Left ventricle myocardium inferior (tissue), 1 donor: ENCODE measurements at places on chromosomes 7 and 10. TPM values are rescaled to one million over a fixed set of nuclear protein-coding genes. Genes with fewer than 3 reads are reported as not detected.

Gene PCGF5
- total RNA-seq = 61.0 TPM

Gene GOLGA7B
- 0.60 TPM for total RNA-seq

Gene CALHM3
- total RNA-seq = not detected

Gene ENTPD1
- total RNA-seq = 7.7 TPM

Gene ITGA8
- 1.7 TPM for total RNA-seq

Gene ATOH7
- not detected for total RNA-seq

Gene OR13A1
- not detected for total RNA-seq

Gene ANKRD61
- not detected for total RNA-seq

Gene TMEM130
- total RNA-seq = not detected

Gene NYAP1
- total RNA-seq = 0.38 TPM

Gene OR9A2
- not detected for total RNA-seq

Gene TMEM178B
- 35.9 TPM for total RNA-seq

Gene DNA2
- 2.1 TPM for total RNA-seq

Gene PDIA4
- 32.3 TPM for total RNA-seq

Gene TRIL
- 1.9 TPM for total RNA-seq

Gene CRTAC1
- total RNA-seq = 2.3 TPM

DNA sequence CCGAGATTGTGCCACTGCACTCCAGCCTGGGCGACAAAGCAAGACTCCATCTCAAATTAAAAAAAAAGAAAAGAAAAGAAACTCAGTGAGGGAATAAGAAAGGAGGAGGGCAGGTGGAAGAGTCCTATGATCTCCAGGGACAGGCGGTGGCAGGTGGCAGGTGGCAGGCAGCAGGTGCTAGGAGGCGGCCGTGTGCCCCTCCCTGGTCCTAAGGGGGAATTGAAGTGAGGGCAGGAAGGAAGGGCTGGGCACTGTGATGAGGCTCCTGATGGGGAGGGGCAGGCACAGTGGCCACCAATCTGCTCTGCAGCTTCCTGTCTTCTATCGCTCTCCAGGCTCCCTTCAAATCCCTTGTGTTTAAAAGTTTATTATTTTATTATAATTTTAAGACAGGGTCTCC is 41.2 kb upstream of the UBE3C start:
- DNase-seq = no peak

DNA sequence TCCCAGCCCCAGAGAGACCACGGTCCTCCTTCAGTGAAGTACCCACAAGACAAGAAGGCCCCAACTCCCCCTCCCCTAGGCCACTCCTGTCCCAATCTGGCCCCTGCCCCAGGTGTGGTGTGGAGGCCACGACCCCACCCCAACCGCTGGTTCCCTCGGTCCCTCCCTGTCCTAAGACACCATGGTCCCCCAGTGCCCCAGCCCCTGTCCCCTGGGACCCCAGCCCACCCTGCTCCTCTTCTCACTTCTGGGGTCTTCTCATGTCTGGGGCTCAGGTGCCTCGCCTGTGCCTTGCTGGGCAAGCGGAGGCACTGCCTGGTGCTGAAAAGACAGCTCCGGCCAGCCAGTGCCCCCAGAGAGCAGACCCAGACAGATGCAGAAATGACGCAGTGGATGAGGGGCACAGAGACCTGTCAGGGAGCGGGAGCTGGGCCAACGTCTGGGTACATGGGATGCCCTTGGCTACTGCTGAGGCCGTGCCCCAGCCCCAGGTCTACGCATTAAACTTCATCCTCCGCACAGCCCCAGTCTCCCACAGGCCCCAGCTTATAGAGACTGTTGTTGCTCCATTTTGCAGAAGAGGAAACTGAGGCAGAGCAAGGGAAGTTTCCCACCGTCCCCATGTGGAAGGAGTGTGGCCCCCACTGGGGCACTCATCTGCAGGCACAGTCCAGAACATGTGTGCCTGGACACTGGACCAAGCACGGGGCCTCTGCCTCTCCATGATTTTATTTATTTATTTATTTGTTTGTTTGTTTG is 14.8 kb downstream of the GRIFIN start:
- DNase-seq = no peak

GRCh38 chr10:79437111-79437814 is 8.2 kb downstream of the ZCCHC24 start:
- no peak for DNase-seq

DNA sequence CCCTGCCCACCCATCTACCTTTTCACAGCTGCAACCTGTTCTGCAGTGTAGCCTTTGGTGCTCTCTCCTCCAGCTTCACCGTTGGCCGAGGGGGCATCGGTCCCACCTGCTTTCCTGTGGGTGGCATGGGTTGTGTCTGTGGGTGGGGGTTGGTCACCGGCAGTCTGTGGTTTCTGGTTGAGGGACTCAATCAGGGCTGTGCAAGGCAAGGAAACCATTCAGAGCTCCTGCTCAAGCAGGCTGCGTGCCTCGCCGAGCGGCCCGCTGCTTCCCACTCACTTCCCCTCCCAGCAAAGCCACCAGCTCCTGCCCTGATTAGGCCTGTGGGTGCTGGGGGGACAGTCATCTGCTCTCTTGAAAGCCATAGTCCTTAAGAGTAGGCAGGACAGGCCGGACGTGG is 9.8 kb downstream of the DNAJB12 start:
- DNase-seq = no peak

GRCh38 chr10:130708465-130709070 is 572.4 kb downstream of the GLRX3 start:
- DNase-seq = no peak

- DNase-seq = no peak
These were observed 384.9 kb downstream of the THSD7A start for GRCh38 chr7:11447106-11447505.

GRCh38 chr10:78850644-78851435 is 217.9 kb upstream of the ZMIZ1 start:
- no peak for DNase-seq

- peak; percentile 38 for DNase-seq
These were observed 145.6 kb downstream of the PFKFB3 start for GRCh38 chr10:6348096-6348874.

DNA sequence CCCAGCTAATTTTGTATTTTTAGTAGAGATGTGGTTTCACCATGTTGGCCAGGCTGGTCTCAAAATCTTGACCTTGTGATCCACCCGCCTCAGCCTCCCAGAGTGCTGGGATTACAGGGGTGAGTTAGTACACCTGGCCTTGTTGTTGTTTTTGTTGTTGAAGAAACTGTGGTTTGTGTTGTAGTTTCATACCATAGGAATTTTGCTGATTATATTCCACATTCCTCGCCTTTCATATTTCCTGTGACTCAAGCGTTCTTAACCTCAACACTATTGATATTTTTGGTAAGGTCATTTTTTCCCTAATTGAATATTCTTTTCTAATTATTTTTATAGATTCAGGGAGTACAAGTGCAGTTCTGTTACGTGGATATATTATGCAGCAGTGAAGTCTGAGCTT is 16.7 kb downstream of the LIPF start:
- DNase-seq = no peak

GRCh38 chr7:111113263-111114017 is 22.5 kb downstream of the LRRN3 start:
- no peak for DNase-seq

GRCh38 chr10:79149662-79150443 is 81.1 kb downstream of the ZMIZ1 start:
- peak; percentile 88 for DNase-seq

- no peak for DNase-seq
These were observed 95.7 kb downstream of the CPED1 start for GRCh38 chr7:121084256-121084655.

DNA sequence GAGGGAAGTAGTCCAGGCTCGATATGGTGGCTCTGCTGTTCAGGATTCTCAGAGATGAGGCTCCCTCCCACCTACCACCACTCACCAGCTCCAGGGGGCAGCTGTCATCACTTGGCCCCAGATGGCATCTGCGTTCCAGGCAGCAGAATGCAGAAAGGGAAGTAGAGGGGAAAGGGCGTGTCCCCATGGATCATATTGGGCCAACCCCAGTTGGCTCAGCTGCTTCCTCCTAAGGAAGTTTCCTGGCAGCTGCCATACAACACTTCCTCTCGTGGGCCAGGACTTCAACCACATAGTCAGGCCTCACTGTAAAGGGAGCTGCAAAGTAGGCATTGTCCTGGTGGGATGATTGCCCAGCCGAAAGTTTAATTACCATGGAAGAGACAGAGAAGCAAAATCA is 1.6 kb upstream of the TEX36 start:
- no peak for DNase-seq

DNA sequence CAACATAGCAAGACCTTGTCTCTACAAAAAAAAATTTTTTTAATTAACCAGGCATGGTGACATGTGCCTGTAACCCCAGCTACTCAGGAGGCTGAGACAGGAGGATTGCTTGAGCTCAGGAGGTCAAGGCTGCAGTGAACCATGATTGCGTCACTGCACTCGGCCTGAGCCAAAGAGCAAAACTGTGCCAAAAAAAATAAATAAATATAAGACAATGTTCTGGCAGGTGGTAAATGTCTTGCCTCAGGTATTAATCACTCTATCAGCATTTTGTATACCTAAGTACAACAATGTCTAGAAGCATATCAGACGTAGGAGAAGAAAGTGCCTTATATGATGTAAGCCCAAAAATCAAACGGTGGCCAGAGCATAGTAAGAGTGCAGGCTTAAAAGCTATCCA is 427.8 kb upstream of the C7orf33 start:
- DNase-seq = no peak

DNA sequence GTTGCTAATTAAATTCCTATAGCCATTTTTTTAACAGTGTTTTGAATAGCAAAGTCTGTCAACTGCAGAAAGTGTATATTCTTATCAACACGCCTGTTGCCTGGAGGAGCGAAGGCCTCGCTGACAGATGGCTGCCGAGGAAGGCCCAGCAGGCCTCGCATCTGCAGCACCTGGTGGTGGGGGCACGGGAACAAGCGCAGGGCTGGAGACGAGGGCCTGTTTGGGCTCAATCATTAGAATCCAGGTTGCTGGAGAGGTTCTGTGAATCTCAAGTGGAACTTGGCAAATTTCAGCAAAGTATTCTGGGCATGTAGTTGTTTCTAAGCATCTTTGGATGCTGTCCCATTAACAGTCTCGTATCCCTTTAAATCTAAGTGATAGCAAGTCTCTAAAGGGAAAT is 66.1 kb upstream of the FAM204A start:
- DNase-seq = no peak

DNA sequence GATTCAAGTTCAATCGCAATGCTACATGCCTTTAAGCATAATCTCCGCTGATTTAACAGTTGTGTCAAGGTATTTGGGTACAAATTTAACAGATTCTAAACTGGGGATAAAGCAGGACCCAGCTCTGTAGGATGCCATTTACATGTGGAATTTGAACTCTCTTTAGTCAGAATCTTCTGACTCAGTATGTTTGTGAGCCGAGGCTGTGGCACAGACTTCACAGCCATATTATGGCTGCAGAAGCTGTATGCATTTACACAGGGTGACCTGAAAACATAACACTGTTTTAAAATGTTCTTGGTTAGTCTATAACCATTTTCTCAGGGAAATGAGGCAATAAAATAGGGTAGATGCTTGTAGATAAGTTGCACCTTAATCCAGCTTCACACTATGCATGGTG is 8.7 kb downstream of the PDLIM1 start:
- no peak for DNase-seq

DNA sequence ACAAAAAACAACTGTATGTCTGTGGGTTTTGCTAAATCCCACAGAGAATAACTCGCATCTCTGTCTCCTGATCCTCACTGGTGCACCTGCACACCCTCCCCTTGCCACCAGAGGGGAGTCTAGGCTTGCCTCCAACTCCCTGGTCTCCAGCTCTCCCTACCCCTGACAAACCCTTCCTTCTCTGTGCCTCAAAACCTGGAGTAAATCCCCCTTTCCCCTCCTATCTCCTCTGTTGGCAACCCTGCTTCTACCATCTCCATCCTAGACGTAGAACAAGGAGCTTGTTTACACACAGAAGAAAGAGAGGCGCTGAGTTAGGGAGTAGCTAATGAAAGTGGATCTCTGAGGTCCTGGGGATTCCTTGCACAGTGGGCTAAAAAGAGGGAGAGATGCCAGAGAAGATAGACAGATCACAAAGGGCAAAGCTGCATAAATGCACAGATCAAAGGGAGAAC is 6.0 kb downstream of the MBLAC1 start:
- peak; percentile 46 for DNase-seq

DNA sequence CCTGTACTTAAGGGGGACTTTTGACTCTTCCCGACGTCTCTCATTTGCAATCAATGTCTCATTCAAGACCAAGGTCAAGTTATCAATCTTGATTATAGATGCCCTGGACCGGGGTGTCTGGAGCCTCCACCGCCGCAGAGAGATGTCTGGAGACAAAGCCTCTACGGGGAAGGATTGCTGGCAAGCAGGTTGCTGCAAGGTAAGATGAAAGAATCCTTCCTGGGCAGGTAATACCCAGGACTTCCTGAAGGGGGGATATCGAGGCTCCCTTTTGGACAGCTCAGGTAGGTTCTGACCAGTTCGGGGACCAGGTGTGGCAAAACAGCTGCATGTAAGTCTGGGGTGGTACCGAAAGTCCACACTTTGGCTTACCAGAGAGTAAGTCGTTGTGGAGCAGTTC is 12.5 kb upstream of the CUX1 start:
- DNase-seq = no peak

GRCh38 chr10:125079091-125079600 is 81.2 kb downstream of the CTBP2 start:
- no peak for DNase-seq

DNA sequence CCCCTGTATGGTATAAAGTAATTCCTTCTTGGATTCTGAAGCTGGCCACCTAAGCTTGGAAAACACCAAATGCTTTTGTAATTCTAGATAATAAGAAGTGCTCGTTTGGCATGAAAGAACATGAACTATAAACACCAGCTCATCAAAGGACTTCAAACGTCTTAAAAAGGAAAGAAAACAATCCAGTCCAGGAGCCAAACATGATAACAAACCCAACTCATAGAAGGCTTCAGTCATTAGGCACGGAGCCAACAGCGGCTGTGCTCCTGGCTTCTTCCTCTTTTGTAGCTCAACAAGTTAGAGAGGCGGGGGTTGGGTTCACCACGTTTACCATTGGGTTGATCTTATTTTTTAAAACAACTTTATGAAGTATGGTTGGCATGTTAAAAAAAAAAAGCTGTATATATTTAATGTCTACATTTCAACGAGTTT is 56.4 kb upstream of the ECHDC3 start:
- DNase-seq = peak; percentile 53

- no peak for DNase-seq
These were observed 40.7 kb downstream of the KDM7A start for GRCh38 chr7:140136073-140136472.

DNA sequence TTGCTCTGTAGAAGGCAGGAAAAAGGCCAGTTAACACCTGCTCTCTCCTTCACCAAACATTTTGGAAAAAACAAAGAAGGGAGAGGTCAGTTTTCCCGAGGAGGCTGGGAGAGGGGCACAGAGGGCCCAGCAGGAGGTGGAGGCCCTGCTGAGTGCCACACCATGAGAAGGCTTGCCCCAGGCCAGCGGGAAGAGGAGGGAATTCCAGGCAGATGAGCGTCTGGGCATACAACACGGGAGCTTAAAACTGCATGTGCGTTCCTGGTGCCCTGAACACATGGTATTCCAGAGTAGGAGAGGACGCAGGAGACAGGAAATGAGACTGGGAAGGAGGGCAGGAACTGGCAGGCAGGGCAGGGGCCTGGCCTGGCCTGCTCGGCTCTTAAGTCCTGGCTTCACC is 182.4 kb downstream of the CCDC3 start:
- DNase-seq = no peak

GRCh38 chr7:32298408-32299132 is 191.6 kb downstream of the LSM5 start:
- DNase-seq = peak; percentile 46

- DNase-seq = no peak
These were observed 34.5 kb downstream of the ATXN7L1 start for GRCh38 chr7:105841866-105842265.

GRCh38 chr7:135964791-135965190 is 12.4 kb downstream of the MTPN start:
- DNase-seq = no peak
